ENCODE measurements at places on chromosomes 7 and 10.
A peak's percentile ranks its signal among the peaks of the same experiment; 100 is the strongest.

DNA sequence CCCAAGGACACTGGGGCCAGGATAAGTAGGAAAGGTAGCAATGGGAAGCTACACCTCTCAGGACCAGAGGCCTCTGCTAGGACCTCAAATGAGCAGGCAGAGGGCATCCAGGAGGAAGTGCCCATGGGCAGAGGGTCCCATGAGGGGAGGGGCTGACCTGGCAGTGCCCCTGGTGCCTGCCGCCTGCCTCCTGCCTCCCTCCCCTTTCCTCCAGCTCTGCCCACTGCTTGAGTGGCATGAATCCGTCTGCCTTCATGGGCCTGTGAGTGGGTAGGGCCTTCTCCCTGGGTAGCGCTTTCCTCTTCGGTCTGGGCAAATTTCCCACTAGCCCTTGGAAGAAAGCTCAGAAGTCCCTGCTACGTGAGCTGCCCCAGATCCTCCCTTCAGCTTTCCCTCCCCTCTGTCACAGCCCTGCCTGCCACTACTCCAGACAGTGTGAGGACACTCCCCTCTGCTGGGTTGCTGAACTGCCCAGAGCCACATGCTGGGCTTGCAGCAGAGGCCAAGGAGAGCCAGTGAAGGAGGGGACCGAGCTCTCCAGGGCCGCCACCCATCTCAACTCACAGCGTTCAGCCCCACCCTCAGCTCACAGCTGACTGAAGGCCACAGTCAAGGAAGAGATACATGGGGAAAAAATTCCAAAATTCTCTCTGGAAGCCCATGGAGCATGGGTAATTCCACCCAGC lies 141.4 kb downstream of the ARHGAP22 start:
- DNase-seq, result peak; percentile 10

DNA sequence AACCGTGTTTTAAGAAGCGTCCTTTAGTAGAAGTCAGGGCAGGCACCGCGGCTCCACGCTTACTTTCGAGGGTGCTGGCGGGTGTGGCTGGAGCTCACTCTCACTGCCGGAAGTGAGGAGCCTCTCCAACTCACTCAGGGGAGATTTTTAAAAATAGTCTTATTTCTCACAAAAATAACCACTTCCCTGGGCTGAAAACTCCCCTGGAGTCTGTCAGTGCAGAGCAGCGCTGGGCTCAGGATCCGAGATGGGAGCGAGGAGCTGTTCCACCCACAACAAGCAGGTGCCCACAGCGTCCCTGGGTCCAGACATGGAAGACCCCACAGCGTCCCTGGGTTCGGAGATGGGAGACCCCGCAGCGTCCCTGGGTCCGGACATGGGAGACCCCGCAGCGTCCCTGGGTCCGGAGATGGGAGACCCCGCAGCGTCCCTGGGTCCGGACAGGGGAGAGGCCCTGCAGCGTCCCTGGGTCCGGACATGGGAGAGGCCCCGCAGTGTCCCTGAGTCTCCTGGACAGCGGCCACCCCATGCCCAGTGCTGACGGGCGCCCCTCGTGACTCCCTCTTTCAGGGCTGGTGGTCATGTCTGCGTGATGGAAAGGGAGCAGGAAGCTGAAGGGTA lies 51.2 kb downstream of the VIPR2 start:
- no peak for DNase-seq

- DNase-seq, result peak; percentile 23
Measured at GRCh38 chr7:73770002-73770859, at the start of gene CLDN3. TSS of gene CLDN3 (minus strand) at chr7:73770270. CDS start at chr7:73770049, 221 bp downstream.

GRCh38 chr10:75207079-75207856 lies 3.3 kb upstream of the VDAC2 start:
- no peak for DNase-seq

- DNase-seq, result no peak
Measured at GRCh38 chr10:64484811-64485330, 963.7 kb downstream of the REEP3 start.

DNA sequence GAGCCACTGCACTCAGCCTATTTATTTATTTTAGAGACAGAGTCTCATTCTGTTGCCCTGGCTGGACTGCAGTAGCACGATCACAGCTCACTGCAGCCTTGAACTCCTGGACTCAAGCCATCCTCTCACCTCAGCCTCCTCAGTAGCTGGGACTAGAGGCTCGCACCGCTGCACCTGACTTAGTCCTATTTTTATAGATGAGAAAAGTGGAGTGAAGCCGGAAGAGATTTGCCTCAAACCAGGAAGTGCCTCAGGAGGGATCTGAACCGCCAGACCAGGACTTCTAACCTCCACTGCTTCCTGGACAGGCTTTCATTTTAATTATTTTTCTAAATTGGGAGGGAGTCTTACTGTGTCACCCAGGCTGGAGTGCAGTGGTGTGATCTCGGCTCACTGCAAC lies 17.5 kb upstream of the CLIP2 start:
- no peak for DNase-seq

GRCh38 chr10:91556691-91557566 lies 75.9 kb downstream of the PPP1R3C start:
- no peak for DNase-seq

DNA sequence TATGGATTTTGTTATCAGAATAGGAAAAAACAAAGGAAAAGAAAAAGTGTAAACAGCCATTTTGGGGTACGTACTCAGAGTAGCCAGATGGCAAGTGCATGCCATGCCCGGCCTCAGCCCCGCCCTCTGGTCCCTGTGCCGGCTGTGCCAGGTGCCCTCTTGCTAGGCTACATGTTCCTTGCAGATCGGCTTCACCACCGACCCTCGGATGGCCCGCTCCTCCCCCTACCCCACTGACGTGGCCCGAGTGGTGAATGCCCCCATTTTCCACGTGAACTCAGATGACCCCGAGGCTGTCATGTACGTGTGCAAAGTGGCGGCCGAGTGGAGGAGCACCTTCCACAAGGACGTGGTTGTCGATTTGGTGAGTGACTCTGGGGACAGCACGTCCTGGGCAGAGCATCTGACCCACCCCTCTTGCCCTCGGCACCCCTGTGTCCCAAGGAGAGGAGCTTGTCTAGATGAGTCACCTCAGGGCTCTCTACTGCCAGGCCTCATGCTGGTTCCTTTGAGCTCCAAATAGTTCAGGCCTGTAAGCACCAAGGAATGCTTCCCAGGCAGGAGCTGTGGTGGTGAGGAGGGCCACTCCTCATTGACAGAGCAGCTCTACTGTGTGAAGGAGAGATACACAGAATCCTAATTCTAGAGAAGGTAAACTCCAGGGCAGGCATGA lies 54.9 kb upstream of the ZMIZ2 start:
- DNase-seq, result no peak

- no peak for DNase-seq
Measured at GRCh38 chr10:12927896-12928295, 73.6 kb downstream of the CCDC3 start.

- DNase-seq, result no peak
Measured at GRCh38 chr7:33854178-33854577, 51.2 kb upstream of the BMPER start.

GRCh38 chr10:66555061-66555460 lies 370.8 kb upstream of the LRRTM3 start:
- no peak for DNase-seq

GRCh38 chr10:58807629-58808022 lies 295.0 kb downstream of the BICC1 start:
- DNase-seq, result no peak

DNA sequence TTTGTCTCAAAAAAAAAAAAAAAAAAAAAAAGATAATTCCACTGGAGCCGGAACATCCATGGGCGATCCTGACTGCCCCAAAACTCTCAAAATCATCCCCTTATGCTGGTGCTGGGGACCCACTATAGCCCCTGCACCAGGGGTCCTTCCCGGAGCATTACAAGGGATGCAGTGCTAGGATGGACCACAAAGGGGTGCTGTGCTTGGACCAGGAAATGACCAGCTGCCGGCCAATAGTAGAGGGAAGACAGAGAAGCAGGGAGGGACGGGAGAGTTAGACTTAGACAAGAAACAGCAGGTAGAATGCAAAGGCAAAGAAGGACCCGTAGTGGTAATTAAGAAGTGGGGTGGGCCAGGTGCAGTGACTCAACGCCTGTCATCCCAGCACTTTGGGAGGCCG lies 40.5 kb downstream of the RCC1L start:
- no peak for DNase-seq

DNA sequence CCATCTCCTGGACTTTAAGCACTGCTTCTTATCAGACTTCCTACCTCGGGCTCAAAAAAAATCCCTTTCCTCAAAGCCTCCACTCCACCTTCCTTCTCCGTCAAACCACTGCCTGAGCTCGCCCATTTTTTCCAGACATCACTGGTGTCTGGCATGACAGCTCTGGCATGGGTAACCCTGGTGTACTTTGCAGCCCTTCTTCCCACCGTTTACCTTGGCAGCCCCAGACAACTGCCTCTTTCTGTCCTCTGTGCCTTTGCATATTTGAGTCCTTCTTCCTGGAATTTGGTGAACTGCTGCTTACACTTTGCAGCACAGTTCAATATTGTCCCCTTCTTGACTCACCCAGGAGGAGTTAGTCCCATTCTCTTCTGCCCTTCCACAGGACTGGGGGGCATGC lies 144.6 kb upstream of the TBX20 start:
- no peak for DNase-seq

GRCh38 chr7:26305090-26305868 lies 13.6 kb downstream of the SNX10 start:
- DNase-seq, result no peak

DNA sequence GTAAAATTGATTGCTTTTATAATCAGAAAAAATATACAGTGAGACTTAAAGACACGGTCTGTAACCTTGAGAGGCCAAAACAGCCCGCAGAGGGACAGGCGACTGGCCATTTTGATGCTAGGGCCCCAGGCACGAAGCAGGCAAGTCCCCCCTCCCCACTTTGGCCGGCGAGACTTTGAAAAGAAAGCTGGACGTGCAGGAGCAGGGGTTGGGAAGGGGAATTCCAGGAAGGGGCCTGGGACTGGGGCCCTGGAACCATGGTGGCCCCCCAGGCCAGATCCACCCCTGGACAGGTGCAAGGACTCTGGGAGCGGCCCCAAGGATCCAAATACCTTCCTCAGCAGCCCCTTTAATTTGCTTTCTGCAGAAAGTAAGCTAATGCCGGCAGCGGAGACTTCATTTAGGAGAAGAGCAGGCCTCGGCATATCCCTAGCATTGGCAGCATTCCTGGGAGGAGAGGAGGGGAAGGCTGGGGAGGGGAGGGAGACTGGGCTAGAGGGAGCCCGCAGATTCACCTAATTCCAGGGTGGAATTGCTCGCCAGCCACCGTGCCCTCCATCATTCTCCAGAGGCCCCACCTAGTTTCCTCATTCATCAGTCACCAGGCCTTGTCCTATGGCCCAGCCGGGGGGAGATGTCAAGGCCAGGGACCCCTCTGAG lies 24.9 kb upstream of the TNRC18 start:
- DNase-seq, result no peak

DNA sequence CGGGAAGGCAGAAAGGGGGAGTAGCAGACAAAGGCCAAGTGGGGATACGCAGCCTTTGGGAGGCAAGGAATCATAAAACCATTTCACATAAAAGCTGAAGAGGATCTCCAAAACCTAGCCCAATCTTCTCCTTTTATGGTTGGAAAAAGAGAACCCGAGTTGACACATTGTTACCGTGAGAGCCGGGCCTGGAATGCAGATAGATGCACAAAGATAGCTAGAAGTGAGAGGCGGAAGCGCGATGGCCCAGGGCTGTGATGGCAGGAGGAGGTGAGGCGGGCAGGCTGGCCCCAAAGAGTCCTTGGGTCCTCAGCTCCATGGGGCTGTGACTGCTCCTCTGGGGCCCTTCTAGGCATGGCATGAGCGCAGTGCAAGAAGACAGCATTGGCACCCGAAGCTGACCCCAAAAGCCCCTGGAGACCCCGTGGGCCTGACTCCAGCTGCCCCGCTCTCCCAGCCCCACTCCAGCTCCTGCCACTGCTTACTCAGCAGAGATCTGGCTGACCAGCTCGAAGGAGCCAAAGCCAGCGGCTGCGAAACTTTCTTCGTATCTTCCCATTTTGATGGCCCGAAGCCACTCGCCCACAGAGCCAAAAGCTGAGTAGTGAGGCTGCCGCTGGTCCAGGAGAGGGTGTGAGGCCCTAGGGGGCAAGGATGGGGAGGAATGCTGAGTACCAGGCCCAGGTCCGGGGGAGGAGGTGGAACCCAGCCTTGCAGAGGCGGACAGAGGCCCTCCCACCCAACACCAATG lies 22.5 kb downstream of the EPHB4 start:
- DNase-seq, result no peak

DNA sequence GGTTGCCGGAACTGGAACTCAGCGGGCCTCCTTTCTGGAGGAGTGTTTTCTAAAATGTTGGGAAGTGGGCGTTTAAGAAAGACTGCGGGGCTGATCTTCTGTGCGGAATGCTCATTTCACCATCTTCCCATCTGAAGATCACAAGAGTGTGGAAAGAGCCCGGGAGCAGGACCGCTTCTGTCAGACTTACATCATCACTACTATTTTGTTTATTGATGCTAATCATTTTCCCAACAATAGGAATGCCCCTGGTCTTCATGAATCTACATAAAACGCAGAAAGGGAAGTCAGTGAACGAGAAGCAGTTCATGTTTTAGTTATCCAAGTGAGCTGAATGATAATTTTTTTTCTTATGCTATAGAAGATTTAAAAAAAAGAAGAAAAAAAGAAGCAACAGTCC lies 447.8 kb upstream of the MKI67 start:
- no peak for DNase-seq

GRCh38 chr7:42736931-42737330 lies 174.9 kb downstream of the C7orf25 start:
- no peak for DNase-seq

- DNase-seq, result no peak
Measured at GRCh38 chr7:11931307-11931706, 99.3 kb upstream of the THSD7A start.

DNA sequence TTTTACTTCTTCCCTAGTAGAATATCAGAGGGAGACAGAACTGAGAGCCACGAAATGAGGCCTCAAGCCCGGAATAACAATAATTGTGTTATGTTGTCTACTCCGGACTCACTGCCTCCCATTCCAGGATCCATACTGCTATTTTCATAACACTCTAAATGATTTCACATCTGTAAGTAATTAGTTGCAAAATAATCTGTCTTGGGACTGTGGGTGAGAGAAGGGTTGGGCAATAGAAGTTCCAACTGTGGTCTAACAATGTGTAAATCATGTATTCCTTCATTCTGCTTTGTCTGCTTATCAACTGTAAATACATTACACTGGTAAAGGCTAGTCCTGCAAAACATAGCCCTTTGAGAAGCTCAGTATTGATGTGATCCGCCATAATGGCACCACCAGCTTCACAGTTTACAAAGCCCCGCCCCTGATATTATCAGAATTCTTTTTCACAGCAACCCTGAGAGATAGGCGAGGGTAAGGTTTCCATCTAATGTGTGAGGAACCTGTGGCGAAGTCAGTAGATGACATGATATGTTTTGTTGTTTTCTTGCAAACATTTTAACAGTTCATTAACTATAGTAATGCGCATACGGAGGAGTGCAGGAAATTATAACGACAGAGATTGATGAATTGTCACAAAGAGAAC lies 265.7 kb upstream of the BMPER start:
- no peak for DNase-seq

DNA sequence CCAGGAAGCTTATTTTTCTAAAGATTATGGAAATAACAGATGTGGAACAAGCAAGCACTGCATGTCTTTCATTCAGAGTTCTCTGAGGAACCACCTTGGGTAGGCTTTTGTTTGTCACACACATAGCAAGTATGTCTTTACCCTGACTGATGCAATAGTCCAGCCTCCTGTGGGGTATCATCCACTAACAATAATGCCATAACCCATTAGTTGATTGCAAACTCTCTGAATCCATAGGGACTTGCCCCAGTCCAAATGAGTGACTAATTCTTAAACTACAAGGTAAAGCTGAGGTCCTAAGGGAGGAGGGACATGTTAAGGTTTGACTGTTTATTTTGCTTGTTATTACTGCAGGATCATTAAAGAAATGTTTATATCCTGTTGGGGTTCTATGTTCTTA lies 151.4 kb upstream of the PRPS1L1 start:
- no peak for DNase-seq

Measured in BE2C (cell line).